ENCODE measurements at places on chromosomes 6 and 20.

GRCh38 chr20:17129089-17129488 is 97.8 kb upstream of the PCSK2 start:
- no peak for DNase-seq

DNA sequence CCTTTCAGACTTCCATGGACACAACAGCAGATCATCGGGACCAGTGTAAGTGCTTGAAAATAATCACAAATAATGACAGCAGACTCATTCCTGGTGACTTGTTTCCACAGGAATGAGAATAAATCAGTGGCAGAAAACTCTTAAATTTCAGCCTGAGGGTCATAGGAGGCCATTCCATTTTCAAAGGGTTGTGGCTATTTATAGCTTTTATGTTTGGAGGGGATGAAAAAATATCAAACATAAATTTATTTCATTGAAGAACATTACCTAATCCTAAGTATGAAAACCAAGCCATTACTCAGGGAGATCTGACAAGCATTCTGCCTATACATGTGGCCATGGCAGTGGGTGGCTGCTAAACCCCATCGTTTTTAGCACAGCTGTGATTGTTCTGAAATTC is 173.6 kb upstream of the CNR1 start:
- DNase-seq: no peak

GRCh38 chr6:99711925-99712324 is 105.3 kb downstream of the PRDM13 start:
- no peak for DNase-seq

DNA sequence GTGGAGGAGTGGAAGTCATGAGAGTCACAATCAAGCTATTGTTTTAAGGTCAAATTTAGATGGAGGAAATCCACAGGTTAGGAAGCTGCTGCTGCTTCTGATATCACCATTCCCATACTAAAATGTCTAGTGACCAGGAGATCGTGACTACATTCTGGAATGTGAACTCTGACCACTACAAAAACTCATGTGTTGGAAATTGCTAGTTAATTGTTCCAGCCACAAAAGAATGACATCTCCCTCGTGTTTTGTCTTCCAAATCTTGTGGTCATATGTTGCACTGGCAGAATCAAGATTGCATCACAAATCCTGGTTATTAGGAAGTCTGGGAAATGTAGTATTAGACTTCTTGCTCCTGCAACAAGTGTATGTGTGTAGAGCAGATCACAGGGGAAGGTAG is 441.9 kb downstream of the CD109 start:
- DNase-seq: no peak

GRCh38 chr6:2651536-2651935 is 99.2 kb downstream of the MYLK4 start:
- DNase-seq: no peak

DNA sequence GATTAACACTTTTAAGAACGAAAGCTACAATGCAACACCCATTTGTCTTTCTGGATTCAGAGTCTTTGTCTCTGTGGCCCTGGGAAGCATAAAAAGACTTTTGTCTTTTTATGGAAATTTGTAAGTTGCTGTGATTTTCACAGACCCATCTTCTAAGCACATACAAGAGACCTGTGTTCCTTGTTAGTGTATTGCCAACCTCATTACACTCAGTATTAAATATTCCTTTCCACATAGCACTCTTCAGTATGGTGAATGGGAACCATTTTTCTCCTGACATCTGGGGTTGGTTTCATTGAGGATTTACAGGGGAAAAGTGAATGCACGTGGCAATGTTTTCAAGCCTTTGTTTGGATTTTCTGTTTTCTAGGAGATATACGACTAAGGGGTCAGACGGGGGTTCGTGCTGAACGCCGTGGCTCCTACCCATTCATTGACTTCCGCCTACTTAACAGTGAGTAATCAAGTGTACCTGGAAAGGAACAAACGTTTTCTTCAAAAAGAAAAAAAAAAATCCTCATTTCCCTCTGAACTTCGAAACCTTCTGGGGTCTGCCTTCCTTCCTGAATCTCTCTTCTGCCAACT is 141.7 kb downstream of the MTFR2 start:
- DNase-seq: no peak

Measured in activated naive CD4-positive, alpha-beta T cell treated with anti-CD3 and anti-CD28 coated beads, Interleukin-2, amount 50 U/mL, for 72 hours (primary cell).